ENCODE measurements at places on chromosomes 13 and 19.

GRCh38 chr13:49627831-49628652 is at the start of gene ARL11:
Gene ARL11 (plus strand): TSS chr13:49628507. CDS start chr13:49630448, 1,941 bp downstream.
- DNase-seq = no peak

DNA sequence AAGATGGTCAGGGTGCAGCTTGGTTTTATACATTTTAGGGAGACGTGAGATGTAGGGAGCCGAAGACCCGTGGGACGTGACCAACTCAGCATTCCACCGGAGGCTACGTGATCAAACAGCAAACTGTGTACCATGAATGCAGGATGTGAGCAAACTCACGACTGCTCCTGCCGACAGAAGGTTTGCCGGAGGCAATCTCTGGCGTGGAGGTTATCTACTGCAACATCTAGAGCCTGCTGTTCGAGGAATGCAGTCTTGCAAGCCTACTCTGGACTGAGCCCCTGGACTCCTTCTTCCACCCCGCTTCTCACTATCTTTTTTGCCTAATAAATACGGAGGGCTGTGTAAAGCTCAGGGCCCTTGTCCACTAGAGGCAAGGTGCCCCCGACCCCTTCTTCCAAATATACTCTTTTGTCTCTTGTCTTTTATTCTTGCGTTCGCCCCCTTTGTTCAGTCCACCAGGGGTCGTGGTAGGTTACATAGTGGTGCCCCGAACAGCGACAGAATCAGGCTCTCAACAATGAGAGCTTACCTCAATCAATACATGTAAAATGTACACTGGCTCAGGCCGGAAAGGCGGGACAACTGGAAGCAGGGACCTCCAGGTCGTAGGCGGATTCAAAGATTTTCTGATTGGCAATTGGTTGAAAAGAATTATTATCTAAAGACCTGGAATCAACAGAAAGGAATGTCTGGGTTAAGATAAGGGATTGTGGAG is 8.9 kb upstream of the OR1I1 start:
- DNase-seq = no peak

DNA sequence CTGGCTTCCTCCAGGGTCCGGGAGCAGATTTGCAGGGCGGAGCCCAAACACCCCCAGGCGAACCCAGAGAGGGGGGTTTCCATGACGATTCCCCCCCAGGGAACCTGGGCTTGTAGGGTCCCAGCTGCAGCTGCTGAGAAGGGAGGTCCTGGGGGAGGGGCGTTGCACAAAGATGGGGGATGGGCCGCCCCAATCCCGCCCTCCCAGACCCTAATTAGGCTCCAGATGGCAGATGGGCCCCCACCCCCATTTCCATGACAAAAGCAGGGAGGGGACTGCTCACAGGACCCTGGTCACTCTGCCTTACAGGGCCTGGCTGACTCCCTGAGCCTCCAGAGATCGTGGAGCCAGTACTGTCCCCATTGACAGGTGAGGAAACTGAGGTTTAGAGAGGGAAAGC is 15.2 kb downstream of the ELAVL3 start:
- DNase-seq = no peak

- DNase-seq = peak; percentile 94
Observed at GRCh38 chr19:49361438-49362047, 673 bp downstream of the TEAD2 start.

GRCh38 chr13:27383104-27383921 is 41.1 kb upstream of the GTF3A start:
- DNase-seq = no peak

DNA sequence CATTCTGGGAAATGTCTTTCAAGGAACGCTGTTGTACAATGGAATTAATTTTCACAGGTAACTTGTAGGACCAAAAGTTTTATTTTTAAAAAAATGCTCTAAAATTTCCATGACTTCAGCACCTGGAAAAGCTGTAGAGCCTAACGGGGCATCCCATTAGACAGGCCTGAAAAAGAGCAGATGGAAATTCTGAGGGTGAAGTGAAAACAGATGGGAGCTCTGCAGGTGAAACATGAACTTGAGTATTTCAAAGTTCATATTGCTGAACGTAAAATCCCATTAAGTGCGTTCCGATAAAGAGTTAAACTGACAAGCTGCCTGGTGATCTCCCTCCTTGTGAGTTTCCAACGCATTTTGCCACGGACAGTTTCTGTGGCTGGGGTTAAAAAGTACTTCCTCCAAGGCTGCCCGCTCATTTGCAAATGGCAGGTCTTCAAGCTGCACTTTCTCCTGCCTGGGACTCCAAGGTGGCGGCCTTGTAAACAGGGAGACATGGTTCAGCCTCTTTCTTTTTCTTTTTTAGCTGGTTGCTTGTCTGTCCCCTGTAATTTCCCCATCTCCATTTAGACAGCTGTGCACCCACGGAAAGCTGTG is 450.4 kb downstream of the FGF9 start:
- DNase-seq = no peak

GRCh38 chr19:46265217-46265828 is 31.5 kb upstream of the HIF3A start:
- peak; percentile 82 for DNase-seq

GRCh38 chr13:79780240-79780639 is 299.3 kb downstream of the NDFIP2 start:
- DNase-seq = no peak

- DNase-seq = no peak
Observed at GRCh38 chr19:50626011-50626410, 13.7 kb downstream of the SYT3 start.

- no peak for DNase-seq
Observed at GRCh38 chr13:90502762-90503161, 844.7 kb upstream of the MIR17HG start.

GRCh38 chr13:39599842-39600241 is 3.2 kb downstream of the LHFPL6 start:
- peak; percentile 50 for DNase-seq

DNA sequence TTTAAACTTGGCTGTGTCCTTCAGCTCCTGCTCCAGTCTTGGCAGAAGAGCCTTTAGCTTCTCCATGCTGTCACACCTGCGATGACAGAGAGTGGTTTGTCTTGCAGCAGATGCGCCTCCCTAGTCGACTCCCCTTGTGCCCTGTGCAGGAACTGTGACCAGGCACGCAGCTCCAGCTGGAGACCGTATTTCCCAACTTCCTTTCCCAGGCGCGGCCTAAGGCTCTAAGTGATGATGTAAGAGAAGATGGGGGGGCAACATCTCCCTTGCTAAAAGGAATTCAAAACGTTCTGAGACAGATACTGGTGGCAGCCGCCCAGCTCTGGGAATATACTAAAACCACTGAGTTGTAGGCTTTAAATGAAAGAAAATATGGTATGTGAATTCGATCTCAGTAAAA is 16.3 kb downstream of the DCUN1D2 start:
- peak; percentile 64 for DNase-seq

GRCh38 chr19:48987323-48987722 is 5.8 kb downstream of the GYS1 start:
- DNase-seq = no peak

- no peak for DNase-seq
Observed at GRCh38 chr13:40161931-40162330, 504.5 kb downstream of the FOXO1 start.

DNA sequence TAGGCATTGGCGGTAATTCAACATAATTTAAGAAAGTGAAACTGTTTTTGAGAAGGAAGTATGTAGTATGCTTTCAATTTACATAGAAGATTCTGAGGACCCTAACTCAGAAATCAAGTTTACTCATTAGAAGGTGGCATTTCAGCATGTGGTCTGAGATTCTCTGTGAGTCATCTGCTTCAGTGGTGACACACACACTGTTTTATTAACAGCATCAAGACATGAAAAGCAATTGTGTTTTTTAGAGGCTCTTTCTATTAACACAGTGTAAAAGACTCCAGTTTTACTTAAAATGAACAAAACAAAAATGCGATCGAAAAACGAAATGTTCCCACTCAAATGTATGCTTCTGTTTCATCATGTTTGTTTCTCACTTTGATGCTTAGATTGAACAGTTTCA is 802.1 kb upstream of the SLITRK6 start:
- peak; percentile 2 for DNase-seq

Data from fibroblast of skin of right biceps (primary cell).